ENCODE measurements at places on chromosomes 2 and 18.

DNA sequence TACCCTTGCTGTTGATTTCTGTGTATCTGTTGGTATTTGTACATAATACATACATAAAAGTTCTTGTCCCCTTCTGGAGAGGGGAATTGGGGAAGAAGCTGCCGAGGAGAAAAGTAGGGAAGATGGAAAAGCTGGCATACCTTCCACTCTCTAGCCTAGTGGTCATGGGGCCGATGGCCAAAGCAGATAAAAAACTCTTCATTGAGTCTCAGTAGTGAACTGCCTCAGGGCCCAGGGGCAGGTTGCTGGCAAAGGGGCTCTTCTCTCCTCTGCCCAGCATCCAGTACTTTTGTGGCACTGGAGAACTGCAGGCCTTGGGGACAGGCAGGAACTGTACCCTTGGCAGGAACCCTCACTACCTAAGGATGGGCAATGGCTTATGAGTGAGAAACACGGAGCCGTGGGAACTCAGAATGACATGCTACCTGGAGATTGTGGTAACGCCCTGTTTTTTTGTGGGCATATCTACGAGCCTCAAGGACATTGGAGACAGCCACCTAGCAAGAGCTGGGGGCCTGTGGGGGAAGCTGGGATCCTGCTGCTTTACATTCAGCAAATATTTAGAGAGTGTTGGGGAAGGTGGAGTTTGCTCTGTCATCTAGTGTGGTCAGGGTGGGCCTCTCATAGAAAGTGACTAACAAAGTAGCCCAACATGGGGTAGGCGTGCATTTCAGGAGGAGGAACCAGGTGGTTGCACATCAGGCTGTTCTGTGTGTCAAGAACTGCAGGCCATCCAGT is 22.6 kb upstream of the ITGB6 start:
- DNase-seq = no peak

- DNase-seq = peak; percentile 81
These were observed 30.7 kb upstream of the PTMA start for GRCh38 chr2:231677632-231678104.

DNA sequence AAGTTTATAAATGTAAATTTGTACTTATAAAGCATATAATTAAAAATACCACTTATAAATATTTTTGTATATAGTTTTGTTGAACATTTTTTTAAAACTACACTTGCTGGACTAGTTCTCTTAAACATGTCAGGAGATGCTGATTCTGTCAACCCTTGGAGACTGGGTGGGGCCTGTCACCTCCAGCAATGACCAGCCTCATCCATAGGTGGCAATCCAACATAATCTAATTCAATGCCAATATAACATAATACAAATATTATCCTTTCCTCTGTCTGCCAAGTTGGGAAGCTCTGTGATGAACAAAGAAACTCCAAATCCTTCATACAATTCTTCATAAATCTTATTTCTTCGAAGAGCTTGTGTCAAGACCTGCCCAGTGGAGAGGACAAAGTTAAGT is 140.4 kb downstream of the RBMS1 start:
- no peak for DNase-seq

- no peak for DNase-seq
These were observed 230.1 kb downstream of the CD226 start for GRCh38 chr18:69717586-69717985.

DNA sequence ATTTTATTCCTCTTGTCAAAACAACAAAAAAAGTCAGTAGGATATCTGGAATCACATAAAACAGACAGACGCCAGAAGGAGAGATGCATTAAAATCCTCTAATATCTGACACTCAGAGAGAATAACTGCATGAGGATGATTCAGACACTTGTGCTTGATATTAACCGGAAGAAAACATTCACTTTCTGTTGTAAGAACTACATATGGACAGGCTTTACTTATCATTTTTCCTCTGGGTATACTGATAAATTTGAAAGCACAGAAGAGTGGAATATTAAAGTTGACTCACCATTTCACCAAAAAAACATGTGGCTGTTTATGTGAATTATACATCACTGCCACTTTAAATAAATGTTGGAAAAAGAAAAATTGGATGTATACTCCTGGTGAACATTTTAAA is 589.1 kb upstream of the CDH2 start:
- DNase-seq = no peak

DNA sequence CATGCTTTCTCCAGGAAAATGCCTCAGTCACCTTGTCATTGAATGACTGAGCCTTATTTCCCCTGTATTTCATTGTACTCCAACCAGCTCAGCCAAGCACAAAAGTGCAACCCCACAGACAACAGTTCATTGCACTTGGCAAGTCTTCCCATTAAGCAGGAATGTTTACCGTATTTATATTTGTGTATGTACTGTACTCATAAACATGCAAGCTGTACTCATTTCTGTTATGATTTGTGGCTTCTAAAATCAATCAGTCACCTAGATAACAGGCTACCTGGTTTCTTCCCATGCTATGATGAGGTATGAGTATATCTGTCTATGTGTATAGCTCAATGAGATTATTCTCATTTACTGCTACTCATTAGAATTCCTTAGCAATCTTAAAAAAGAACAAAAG is 505.5 kb upstream of the FAM98A start:
- DNase-seq = no peak

DNA sequence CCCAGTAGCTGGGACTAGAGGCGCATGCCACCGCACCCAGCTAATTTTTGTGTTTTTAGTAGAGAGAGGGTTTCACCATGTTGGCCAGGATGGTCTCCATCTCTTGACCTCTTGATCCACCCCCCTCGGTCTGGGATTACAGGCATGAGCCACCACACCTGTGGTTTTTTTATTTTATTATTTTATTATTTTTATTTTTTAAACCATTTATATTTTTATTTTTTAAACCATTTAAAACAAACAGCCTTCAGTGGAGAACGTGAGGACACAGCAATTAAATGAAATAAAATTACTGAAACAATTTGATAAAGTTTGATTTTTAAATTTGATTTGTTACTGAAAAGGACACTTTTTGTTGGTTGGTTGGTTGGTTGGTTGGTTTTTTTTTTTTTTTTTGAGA is 181.0 kb downstream of the AGAP1 start:
- DNase-seq = no peak

DNA sequence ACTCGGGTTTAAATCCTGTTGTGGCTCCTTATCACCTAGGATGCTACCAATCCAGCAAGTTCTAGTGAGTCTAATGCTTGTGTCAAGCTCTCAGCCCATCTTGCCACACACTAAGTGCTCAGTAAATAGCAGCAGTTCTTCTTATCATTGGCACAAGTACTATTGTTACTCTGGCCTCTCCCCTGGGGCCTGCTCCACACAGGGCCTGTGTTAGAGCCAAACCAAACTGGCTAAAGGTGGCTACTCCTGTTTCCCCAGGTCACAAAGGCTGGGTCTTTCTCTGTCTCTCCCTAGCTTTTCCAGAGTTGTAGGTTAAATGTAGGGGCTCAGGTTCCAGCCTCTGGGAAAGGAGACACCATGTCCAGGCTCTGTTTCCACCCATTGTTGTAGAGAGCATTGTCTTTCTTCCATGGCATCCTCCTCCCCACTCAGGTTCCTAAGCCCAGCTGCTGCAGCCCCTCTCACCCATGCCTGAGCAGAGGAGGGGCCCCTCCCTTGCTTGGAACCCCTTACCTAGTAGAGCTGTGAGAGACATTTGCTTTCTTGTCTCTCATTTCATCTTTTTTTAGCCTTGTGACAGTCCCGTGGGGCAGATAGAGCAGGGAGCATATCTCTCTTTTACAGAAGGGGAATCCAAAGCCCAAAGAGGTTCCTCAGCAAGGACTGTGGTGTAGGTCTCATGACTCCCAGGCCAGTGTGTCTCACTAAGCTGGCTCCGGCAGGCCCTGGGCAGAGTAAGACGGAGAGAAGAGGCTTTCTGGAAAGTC is 56.4 kb upstream of the OTOF start:
- no peak for DNase-seq

GRCh38 chr2:65326276-65326675 is 98.6 kb downstream of the ACTR2 start:
- DNase-seq = no peak

DNA sequence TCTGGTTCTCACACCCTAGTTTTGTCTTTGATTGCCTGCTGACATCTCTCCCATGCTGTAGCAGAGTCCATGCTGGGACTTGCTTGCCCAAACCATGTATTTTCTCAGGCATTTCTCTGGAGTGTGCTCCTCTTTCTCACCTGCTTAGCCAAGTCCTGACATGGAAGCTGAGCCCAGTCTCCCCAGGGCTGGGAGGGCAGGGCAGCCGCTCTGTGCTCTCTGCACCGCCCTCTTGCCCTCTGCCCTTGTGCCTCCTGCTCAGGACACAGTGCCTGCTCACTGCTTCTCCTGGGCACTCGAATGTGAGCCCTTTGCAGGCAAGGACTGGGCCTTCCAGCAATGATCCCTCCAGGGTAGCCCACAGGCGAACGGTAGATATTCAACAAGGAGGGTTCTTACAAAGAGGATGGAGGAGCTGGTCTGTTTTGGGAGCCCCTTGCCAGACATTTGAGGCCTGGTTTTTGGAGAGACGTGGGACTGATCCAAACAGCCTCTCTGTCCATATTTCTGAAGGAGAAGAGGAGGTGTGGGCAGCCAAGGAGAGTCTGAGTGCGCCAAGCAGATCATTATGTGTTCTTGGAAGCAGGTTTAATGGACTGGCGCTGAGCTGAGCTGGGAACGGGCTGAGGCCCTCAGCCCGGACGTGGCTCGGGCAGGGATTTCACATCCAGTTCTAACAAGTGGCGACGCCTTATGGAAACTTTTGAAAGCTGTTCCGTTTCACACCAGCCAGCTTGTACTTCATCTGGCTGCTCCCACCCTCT is 4.0 kb downstream of the SLC14A2 start:
- DNase-seq = no peak

- peak; percentile 63 for DNase-seq
These were observed 88.0 kb downstream of the ACTR3 start for GRCh38 chr2:113977660-113978523.

DNA sequence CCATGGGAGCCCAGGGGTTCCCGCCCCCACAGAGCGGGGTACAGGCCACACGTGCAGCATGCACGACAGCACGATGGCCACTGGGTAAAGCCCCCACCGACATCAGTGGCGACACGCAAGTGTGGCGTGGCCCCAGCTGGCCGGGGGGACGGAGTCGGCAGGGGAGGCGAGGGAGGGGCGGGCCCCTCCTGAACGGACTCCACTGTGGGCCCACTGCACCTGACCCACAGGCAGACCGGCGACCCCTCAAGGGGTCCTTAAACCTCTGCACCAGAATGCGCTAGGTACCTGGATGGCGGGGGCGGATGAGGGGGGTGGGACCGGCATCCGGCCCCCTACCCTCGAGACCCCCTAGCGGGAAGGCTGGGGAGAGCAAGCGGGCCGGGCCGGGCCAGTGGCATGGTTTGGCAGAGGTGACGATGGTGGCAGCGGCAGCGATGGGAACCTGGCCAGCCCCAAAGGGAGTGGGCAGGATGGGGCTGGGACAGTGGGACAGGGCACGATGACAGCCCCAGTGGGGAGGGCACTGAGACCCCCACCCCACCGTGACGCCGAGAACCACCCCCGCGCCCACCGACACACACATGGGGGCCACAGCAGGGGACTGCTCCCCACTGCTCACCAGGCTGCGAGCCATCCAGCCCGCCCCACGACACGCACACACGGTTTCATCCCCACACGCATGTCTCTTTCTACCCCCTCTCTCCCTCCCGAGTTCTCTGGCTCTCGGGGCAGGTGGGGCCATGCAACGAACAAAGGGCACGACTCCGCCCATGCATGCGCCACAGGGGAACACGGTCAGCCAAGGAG is 91.9 kb upstream of the ANKRD30BL start:
- DNase-seq = no peak

DNA sequence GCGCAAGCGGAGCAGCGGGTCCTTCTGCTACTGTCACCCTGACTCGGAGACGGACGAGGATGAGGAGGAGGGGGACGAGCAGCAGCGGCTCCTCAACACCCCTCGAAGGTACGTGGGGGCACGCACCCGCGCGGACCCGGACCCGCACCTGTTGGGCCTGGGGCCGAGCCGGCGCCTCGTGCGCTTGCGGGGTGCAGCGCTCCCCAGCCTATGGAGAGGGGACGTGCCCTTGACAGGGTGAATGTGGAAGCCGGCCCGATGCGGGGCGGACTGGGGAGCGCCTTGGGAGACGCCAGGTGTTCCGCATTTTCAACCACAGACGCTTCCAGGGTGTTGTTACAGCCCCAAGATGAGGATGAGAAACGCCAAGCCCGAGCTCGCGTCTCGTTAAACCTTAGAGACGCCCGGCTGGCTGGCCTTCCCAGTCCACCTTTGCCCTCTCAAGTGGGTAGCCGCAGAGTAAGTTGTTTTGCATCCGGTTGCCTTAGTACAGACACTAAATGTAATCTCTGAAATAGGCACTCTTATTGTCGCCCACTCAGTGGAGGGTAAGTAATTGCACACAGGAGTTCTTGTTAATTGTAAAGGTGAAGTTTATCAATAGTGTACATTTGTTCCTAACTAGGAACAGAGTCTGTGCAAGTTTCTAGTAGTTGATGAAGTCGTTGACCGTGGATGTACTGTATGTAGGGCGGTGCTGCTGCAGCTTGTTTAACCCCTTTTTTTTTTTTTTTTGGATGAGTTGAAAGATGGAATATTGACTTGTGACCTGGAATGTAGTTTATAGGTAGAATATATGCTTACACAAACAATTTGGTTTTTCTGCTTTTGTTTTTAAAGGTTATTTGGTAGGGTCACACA is 815 bp downstream of the GMCL1 start:
- DNase-seq = peak; percentile 23

- no peak for DNase-seq
These were observed 57.7 kb downstream of the HAUS1 start for GRCh38 chr18:46161703-46162396.

GRCh38 chr2:120988700-120989511 is 253.2 kb downstream of the GLI2 start:
- DNase-seq = no peak

DNA sequence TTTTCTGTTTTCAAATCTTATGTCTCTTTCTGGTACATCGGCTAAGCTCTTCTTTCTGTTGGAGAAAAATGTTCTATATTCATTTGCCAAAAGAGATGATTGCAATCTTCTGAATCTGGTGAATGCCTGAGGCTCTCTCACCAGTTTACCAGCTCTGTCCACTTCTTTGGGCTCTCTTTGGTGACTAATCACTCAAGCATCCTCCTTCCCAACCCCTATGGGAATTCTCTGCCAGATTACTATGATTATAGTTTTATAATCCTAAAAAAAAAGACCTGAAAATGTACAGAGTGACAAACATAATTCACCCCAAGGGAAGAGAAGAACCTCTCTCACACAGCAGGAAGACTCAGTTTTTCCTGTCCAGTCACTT is 187.3 kb downstream of the CAMKMT start:
- DNase-seq = peak; percentile 80

DNA sequence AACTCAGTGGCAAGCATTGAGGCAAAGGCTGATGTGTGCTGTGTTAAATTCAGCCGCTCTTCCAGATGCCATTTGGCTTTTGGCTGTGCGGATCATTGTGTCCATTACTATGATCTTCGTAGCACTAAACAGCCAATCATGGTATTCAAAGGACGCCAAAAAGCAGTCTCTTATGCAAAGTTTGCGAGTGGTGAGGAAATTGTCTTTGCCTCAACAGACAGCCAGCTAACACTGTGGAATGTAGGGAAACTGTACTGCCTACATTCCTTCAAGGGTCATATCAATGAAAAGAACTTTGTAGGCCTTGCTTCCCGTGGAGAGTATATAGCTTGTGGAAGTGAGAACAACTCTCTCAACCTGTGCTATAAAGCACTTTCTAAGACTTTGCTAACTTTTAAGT is 195.5 kb upstream of the RAB12 start:
- DNase-seq = no peak

- DNase-seq = no peak
These were observed 459.7 kb downstream of the LRATD1 start for GRCh38 chr2:15092181-15092580.

GRCh38 chr2:217903859-217904613 is 98.8 kb downstream of the TNS1 start:
- DNase-seq = peak; percentile 64

All from astrocyte of the spinal cord (primary cell).